Tongue (tissue), 3 donors: ENCODE measurements at places on chromosomes 16 and 17.

DNA sequence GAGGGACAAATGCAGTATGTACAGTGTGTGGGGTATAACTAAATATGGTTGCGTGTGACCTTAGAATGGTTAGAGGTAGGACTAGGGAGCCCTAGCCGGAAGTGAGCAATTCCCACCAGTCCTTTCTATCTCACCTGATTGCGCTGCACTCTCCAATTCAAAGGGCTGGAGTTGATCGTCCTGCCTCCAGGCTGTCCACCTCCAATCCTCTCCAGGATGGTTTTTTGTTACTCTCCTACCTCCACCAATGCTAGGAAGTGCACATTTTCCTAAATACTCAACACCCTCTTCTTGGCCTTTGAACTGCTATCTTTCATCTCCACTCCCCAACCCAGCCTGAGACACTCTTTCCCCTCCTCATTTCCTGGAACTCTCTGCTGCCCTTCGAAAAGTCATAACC lies 181.7 kb upstream of the ASIC2 start:
- DNase-seq, result no peak

DNA sequence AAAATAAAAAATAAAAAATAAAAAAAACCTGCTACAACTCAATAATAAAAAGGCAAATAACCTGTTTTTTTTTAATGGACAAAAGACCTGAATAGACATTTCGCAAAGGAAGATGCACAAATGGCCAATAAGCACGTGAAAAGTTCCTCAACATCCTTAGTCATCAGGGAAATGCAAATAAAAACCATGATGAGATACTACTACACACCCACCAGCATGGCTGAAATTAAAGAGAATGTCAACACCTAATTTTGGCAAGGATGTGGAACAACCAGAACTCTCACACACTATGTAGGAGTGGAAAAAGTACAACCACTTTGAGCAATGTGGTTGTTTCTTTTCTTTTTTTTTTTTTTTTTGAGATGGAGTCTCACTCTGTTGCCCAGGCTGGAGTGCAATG lies 24.6 kb downstream of the COG7 start:
- DNase-seq, result no peak

DNA sequence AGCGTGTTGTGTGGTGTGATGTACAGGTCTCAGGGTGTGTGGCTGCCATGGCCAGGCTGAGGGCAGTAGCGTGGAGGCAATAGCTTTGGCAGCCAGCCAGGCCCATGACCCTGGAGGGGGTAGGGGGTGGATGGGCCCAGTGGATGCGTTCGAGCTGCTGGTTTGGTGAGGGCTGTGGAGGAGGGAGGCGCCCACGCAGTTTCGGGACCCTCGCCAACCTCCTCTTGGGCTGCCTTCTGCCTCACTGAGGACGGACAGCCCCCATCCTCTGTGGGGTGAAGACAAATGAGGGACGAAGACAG lies 238.6 kb upstream of the GSE1 start:
- no peak for DNase-seq

GRCh38 chr17:11871773-11872172 lies 125.5 kb downstream of the ZNF18 start:
- no peak for DNase-seq

GRCh38 chr17:36507266-36507665 lies 20.8 kb downstream of the ZNHIT3 start:
- no peak for DNase-seq

GRCh38 chr17:65656390-65657250 lies 95.2 kb upstream of the AXIN2 start:
- no peak for DNase-seq

DNA sequence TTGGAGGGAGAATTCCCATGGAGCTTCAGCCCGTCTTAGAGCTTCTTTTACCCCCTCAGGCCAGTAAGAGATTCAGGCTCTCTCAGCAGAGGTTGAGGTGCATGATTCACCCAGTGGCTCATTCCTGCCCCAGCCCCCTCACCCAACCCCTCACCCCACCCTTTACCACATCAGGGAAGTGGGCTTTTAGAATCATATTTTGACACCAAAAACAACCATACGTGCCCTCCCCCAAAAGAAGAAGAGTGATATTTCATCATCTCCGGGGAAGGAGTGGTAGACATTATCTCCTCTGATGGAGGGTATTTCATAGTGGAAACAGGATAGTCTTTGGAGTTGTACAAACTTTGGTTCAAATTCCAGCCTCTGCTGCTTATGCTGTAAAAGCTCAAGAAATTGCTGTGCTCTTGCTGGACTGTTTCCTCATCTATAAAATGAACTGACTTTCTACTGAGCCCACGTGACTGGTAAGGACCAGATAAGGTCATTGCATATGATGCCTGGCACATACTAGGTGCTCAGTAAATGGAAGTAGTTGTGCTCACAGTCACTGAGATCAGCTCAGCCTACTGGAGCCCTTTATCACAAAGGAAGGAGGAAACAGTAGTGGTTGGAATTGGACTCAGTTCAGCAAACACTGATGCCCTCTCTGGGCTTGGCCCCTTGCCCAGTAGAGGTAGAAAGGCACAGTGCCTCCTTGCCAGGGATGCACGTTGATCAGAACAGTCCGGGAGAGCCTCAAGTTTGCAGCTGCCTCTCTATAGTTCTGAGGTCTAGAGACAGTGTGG lies 18.3 kb upstream of the CCL5 start:
- DNase-seq, result no peak

- peak; percentile 70 for DNase-seq
Observed at GRCh38 chr16:81513204-81514040, 68.8 kb downstream of the CMIP start.

DNA sequence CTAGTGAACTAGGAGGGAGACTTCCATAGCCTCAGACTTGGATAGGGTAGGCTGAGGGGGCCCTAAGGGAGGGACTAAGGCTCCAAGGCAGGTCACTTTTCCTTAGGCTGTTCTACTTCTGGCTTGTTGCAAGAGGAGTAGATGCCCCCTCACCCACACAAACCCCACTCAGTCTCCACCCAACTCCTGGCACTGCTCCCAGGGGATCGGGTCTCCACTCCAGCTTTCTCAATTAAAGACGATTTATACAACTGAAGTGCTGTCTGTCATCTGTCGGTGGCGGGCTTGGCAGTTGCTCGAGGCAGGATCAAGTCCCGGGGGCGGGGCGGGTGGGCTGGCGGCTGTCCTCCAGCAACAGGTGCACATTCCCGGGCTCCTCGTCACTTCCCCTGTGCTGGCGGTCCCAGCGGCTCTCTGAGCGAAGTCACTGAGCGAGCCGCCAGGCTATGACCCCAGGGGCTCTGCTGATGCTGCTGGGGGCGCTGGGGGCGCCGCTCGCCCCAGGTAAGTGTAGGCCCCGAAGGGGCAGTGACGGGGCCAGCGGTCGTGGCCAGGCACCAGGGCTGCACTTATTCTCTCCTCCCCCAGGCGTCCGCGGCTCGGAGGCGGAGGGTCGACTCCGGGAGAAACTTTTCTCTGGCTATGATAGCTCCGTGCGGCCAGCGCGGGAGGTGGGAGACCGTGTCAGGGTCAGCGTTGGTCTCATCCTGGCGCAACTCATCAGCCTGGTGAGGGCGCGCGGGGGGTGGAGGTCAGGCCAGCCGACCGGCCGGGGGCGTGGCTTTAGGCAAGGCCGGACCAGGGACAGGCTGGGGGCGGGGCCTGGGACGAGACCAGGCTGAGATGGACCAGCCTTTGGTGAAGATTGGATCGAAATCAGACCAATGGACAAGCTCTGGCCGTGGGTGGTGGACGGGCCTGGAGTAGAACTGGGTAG lies at the start of gene CHRNB1:
Gene CHRNB1, plus strand, starts transcription at position 380 of the 937 bp plus-strand sequence. Its CDS starts 67 bp downstream, at position 447.
- DNase-seq, result peak; percentile 92

GRCh38 chr16:83692224-83692623 lies 115.6 kb upstream of the HSBP1 start:
- no peak for DNase-seq
